Gastroesophageal sphincter (tissue), 4 donors: ENCODE measurements at places on chromosomes 3 and 15. TPM values are rescaled to one million over a fixed set of nuclear protein-coding genes. Genes with fewer than 3 reads are reported as not detected.

DNA sequence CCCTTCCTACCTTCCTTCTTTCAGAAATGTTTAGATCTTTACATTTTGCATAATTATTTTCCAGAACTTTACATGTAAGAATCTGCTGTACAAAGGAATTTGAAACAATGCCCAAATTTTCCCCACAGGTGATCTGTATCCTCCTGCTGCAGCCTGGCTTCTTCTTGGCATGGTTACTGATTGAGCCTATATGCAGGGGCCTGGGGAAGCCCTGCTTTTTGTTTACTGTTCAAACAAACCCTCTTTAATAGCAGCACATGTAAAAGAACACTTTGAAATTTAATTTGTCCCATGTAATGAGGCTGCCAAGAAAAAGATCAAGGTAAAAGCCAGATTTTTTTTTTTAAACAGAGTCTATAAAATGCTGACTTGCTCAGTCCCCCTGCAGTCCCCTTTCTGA lies 432.2 kb downstream of the TUSC7 start:
- ATAC-seq, result no peak

GRCh38 chr3:187706971-187707370 lies 4.6 kb upstream of the RTP2 start:
- no peak for ATAC-seq

- no peak for ATAC-seq
Measured at GRCh38 chr3:58580826-58581327, 3.7 kb upstream of the FAM107A start.

DNA sequence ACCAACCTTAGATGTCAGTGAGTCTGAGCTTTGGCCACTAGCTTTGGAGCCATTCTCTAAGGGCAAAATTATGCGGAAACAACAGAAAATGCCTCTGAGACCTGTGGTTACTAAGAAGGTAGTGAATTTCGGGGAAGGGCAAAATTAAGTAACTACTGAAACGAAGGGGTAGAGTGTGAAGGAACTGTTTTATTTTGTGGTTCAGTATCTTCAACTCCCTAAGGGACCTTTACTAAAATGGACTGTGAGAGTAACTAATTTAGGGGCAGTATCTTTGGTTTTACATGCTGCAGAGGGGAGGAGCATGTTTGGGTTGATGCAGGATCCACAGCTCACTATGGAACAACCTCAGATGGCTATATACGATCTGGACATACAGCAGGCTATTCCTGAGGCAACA lies 8.0 kb upstream of the ALG1L2 start:
- no peak for ATAC-seq

DNA sequence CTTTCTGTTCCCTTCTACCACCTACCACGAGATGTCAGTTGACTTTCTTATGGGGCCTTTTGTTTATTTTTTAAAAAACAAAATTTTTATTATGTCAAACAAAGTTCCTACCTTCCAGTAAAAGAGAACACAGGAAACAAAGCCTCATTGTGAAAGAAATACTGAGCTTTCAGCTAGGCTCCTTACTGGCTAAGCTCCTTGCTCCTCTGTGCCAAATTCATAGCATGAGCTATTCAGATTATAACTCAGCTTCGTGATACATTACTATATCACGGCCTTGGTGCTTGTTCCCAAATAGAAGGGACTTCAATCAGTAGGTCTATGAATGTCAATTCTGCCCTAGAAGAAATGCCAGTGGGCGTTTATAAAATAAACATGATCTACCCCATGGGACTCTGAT lies 145.8 kb upstream of the CHRM5 start:
- no peak for ATAC-seq

DNA sequence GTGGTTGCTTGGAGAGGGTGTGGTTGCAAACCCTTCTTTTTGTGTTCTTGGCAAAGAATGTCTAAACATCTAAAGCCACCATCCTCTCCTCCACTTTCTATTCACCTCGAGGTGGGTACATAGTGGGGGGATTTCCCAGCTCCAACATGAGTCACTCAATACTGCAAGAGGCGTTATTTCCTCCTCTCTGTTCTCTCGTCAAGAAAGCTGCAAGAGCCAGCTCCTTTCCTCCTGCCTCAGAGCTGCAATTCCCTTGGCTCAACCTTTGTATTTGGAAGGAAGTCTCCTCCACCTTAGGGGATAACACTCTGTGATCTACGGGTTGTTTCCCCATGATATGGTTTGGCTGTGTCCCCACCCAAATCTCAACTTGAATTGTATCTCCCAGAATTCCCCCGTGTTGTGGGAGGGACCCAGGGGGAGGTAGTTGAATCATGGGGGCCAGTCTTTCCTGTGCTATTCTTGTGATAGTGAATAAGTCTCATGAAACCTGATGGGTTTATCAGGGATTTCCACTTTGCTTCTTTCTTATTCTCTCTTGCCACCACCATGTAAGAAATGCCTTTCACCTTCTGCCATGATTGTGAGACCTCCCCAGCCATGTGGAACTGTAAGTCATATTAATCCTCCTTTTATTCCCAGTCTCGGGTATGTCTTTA lies 138.4 kb downstream of the PLCL2 start:
- ATAC-seq, result no peak

GRCh38 chr3:187960820-187961219 lies 193.1 kb upstream of the LPP start:
- ATAC-seq, result no peak

DNA sequence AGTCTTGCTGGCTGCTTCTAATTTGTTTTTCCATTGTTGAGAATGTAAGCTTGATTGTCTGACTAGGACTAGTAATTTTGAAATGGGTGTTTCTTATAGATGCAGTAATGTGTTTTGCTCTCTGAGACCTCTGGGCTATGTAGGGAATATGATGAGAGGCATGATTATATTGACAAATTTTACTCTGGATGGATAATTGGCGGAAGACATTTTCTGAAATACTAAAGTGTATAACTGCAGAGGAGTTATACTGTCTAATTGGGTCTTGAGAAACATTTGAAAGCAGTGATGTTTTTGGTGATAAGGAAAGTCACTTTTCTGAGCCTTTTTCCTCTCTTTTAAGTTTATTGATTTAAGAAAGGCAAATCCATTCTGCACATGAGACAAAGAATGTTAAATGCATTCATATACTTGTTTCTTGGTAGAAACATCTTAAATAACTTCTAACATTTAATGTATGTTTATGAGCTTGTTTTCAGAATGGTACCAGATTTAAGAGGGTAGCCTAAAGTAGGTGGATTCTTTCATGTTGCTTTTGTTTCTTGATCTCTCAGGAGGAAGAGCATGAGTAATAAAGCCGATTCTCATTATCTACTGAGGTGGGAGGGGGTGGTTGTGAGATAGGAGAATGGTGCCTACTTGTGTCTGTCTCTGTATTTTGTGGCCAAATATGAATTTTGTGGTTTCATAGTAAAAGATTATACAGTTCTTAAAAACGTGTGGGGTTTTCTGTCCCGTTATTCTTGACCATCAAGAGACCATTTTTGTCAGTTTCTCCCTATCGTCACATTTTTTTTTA lies 2.0 kb downstream of the ATP2C1 start:
- no peak for ATAC-seq

- ATAC-seq, result no peak
Measured at GRCh38 chr3:123123716-123124616, 57.1 kb downstream of the PDIA5 start.

GRCh38 chr15:97929456-97930229 lies 30.9 kb upstream of the ARRDC4 start:
- ATAC-seq, result no peak

GRCh38 chr15:74384881-74385643 lies 17.6 kb upstream of the CYP11A1 start:
- ATAC-seq, result peak; percentile 45

DNA sequence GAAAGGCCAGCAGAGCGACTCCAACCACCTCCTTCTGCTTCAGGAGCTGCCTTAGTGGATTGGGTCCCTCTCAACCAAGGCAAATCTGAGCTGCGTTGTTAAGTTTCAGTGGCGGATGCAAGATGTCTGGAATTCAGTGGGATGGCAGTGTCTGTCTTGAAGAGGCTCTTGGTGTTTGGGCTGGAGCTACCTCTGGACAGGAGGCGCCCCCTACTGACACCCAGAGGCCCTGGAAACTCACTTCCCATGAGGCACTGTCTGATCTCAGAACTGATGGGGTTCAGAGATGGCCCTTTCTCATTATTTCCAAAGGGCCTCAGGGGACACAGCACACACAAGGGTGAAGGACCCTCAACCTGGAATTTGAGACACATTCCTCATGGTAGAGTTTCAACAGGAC lies 6.0 kb upstream of the SLC28A1 start:
- peak; percentile 76 for ATAC-seq

- ATAC-seq, result no peak
Measured at GRCh38 chr15:28962851-28963710, 77.3 kb downstream of the APBA2 start.

GRCh38 chr3:45795882-45796765 lies at the start of gene SLC6A20:
SLC6A20 (minus strand) TSS chr3:45796536; CDS start chr3:45796419, 117 bp downstream.
- no peak for ATAC-seq

GRCh38 chr15:75114796-75115195 lies 86.9 kb upstream of the C15orf39 start:
- ATAC-seq, result no peak

DNA sequence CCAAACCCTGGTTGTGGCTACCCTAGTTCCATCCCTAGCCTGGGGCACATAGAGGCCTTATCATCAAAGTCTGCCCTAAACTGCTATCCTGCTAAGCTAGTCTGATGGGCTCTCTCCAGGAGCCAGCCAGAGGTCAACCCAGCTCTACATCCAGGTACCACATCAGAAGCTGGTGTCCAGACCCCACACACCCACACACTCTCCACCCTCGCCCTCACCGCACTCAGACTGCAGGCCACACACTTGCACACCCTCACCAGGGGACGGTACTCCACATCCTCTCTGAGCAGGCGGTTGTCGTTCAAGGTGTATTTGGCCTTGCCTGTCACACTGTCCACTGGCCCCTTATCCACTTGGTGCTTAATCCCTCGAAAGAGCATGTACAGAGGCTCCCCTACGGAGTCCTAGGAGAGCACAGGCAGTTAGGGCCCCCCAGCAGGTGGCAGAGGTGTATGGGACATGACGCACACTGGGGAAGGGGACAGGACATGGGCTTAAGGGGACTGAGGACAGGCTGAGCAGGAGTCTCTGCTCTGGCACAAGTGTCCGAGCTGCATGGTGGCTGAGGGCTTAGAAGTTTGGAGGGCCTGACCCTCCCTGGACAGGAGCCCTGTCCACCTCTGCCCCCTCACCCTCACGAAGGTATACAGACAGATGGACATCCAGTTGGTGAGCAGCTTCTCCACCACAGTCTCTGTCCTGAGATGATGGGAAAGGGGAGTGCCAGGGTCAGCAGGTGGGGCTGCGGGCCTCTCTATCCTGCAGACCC lies 18.1 kb downstream of the PLXNB1 start:
- ATAC-seq, result no peak

DNA sequence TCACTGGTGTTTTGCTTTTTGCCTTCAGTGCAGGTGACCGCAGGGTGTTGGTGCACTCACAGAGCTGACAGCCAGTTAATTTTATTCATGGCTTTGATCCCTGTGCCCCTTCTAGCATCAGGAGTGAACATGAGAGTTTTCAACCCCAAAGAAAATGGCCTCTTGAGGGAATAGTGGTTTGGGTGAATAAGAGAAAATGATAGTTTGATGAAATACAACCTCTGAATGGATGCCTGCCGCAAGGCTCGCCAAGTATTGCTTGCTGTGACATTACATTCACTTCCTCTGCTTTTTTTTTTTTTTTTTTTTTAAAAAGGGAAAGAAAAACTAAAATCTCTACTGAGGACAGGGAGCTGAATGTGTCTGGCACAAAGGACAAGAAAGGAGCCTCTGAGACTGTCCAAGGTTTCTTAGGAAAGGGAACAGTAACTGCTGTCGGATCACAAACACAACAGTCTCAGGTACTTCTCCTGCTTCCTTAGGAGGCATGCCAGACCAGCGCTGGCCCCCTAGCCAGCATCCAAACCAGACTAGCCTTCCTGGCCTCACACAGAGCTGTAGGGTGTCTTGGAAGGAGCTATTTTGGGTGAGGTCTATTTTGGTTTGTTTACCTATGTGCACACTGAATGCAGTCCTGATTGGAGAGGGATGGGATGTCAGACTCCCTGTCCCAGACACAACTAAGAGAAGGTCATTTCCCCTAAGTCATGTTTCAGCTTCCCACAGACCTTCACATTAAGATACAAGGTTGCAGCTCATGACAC lies 29.0 kb downstream of the CCDC80 start:
- no peak for ATAC-seq

DNA sequence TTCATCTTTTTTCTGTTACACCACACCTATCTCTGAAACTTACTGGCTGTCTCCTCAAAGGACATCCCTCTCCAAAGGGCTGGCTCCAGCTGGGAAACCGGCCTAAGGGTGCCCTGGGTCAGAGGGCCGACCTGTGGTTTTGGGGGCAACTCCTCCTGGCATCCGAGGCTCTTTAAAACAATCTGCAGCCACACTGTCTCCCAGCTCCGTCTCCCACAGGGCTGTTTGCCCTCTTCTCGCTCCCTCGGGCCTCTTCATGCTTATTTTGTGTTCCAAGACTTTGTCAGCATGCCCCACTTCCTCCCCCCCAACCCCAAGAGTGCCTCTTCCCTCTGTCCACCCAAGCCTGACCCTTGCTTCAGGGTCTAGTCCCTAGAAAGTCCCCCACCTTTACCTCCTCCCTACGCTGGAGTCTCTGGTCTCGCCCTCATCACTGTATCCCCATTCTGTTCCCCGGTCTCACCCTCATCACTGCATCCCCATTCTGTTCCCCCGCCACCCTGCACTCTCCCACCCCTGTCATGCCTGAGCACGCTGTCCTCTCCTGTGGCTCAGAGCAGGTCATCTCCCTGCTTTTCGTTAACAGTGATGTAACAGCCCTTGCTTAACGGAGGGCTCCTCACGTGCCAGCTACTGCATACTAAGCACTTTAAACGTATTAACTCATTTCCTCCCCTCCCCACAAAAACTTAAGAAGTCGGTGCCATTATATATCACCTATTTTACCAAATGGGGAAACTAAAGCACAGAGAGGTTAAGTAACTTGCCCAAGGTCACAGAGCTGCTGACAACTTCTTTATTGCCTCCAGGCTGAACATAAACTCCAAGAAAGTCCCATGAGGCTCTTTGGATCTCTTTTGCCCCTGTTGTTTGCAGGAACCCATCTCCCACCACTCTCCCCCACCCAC lies 1.1 kb upstream of the CSK start:
- ATAC-seq, result no peak

- ATAC-seq, result no peak
Measured at GRCh38 chr3:70712449-70713082, 400.1 kb upstream of the MDFIC2 start.

DNA sequence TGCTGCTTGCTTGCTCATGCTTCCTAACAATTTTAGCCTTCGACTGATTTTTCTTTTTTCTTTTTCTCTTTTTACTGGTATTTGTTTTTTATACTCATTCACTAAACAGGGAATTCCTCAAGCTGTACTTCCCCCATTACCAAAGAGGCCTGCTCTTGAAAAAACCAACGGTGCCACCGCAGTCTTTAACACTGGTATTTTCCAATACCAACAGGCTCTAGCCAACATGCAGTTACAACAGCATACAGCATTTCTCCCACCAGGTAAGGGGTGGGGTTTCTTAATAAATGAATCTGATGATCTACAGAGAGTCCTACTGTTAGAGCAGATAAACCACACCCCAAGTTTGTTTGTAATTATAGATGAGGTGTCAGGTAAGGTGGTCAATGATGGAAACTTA lies 178.8 kb downstream of the MBNL1 start:
- no peak for ATAC-seq

The CCDC71 gene
- total RNA-seq, result 26.4 TPM

The NLGN1 gene
- 23.5 TPM for total RNA-seq

The FMN1 gene
- total RNA-seq, result 10.9 TPM

The UBE2E2 gene
- 47.8 TPM for total RNA-seq

The SLC6A11 gene
- not detected for total RNA-seq

The INSYN1 gene
- 11.4 TPM for total RNA-seq

The VWA5B2 gene
- 0.54 TPM for total RNA-seq

The TGM4 gene
- not detected for total RNA-seq
